ENCODE measurements at places on chromosomes 11 and 22.

DNA sequence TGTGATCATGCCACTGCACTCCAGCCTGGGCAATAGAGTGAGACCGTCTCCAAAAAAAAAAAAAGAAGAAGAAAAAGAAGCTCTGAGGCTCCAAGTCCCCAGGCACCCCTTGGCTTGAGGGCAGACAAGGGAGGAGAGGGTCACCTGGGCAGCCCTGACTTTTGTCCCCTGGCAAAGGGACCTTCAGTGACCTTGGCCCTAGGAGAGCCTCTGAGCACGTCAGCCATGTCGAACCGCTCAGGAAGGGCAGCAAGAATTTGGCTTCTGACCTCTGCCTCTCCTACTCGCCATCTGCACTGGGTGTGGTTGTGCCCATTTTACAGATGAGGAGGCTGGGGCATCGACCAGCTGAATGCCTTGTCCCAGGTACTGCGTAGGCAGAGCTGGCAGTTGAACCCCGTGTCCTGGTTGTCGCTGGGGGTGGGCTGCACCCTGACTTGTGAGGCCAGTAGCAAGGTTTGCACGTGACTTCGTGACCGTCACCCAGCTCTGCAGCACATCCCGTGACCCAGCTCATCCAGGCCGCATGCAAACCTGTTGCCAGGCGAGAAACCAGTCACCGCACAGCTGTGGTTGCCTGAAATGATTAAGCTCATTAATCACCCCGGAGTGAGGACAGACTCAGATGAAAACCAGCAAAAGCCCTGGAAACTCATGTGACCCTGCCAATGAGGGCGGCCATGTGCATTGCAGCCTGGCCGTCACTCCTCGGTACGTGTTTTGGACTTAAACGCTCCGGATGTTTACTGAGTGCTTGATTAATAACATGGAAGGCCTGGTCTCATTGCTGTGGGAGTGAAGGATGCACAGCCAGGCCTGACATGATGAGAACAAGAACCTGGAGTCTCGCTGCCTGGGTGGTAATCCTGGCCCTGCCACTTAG, 47.7 kb upstream of the PPP6R3 start:
- DNase-seq: no peak

- no peak for DNase-seq
These were observed 299.7 kb downstream of the ST3GAL4 start for GRCh38 chr11:126654886-126655806.

GRCh38 chr11:5696210-5696609, 6.6 kb downstream of the TRIM22 start:
- DNase-seq: no peak

- DNase-seq: no peak
These were observed 97.0 kb downstream of the SYT9 start for GRCh38 chr11:7348432-7349304.

- no peak for DNase-seq
These were observed 281.8 kb upstream of the PLET1 start for GRCh38 chr11:112542479-112542878.

GRCh38 chr11:16280256-16280682, 76.1 kb downstream of the SOX6 start:
- no peak for DNase-seq

GRCh38 chr11:113681711-113682413, 24.2 kb downstream of the TMPRSS5 start:
- no peak for DNase-seq

GRCh38 chr11:88169471-88169870, 5.8 kb downstream of the RAB38 start:
- DNase-seq: no peak

GRCh38 chr11:117613521-117613920, 183.5 kb downstream of the DSCAML1 start:
- no peak for DNase-seq

GRCh38 chr11:93225662-93226061, 27.9 kb upstream of the SLC36A4 start:
- DNase-seq: no peak

DNA sequence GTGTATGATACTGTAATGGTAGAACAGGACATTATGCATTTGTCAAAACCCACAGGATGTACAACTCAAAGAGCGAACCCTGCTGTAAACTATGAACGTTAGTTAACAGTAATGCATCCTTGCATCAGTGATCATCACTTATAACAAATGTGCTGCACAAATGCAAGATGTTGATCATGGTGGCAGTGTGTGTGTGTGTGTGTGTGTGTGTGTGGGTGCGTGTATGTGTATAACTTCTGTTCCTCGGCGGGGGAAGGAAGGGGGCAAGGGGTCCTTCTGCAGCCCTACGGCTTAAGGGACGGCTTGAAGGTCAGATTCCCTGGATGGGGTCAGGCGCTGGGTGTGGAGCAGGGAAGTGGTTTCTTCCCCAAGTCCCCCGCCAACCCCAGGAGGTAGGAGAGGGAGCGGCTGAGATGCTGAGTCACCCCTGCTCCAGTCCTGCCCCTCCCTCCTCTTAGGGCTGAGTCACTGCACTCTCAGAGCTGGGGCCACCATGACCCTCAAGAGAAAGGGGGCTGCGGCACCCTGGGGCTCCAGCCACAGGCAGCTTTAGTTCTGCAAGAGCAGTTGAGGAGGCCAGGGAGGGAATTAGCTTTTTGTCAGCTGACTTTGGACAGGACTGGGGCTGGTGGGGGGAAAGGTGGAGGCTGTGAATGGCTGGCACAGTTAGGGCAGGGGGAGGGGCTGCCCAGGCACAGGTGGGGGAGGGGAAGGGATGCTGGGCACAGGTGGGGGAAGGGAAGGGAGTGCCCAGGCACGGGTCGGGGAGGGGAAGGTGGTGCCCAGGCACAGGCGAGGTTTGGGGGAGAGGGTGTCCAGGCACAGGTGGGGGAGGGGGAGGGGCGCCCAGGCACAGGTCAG, 8.8 kb upstream of the CTSD start:
- no peak for DNase-seq

DNA sequence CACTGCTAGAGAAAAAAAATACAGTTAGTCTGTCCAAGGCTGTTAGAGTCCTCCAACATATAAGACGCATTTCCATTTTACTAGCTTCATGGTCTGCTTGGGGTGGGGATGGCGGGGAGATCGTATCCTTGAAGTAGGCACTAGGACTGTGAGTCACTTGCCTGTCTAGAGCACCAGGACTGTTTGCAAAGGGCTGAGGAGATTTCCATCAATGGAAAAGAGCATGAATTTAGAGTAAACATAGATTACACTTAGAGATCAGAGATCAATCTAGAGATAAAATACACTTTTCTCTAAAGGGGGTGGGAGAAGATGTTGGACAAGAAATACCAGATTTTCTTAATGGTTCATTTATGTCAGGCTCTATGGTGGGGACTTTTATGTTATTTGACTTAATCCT, 1.7 kb upstream of the MS4A7 start:
- DNase-seq: no peak

GRCh38 chr11:66720223-66720898, 8.7 kb downstream of the SPTBN2 start:
- DNase-seq: no peak

GRCh38 chr22:44850946-44851345, 98.6 kb downstream of the ARHGAP8 start:
- no peak for DNase-seq
